ENCODE measurements at places on chromosomes 13 and 19.

GRCh38 chr19:18920400-18920799, 885 bp downstream of the DDX49 start:
- no peak for DNase-seq

- no peak for DNase-seq
Observed at GRCh38 chr13:80798576-80799133, 457.7 kb upstream of the SPRY2 start.

DNA sequence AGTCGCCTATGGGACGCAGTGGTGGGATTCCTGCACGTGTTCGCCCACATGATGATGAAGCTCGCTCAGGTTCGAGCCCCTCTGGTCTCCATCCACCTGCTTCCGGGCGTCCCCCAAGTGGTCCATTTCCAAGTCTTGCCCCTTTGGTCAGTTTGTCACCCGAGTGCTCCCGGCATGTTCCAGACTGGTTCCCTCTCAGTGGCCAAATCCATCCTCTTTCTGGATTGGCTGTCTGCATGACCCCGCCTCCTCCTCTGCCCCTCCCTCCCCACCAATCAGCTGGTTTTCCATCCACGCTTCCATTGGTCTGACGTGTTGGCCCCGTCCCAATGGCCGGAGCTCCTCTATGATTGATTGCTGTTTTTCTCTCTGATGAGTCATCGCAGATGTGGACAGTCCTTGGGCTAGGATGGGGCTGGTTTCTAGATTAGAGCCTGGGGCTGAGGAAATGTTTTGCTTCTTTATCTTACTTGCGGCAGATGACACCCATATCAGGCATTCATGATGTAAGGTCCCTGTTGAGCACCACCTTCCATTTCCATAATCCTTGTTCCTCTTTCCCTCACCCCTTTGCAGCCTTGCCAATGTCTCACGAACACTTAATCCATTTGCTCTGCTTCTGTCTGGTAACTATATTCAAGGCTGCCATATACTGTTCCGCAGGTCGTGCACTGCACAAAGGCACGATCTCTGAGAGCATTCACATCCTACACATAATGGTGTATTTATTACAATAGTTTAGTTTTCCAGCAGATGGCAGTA, 73.8 kb downstream of the MAP4K1 start:
- no peak for DNase-seq

DNA sequence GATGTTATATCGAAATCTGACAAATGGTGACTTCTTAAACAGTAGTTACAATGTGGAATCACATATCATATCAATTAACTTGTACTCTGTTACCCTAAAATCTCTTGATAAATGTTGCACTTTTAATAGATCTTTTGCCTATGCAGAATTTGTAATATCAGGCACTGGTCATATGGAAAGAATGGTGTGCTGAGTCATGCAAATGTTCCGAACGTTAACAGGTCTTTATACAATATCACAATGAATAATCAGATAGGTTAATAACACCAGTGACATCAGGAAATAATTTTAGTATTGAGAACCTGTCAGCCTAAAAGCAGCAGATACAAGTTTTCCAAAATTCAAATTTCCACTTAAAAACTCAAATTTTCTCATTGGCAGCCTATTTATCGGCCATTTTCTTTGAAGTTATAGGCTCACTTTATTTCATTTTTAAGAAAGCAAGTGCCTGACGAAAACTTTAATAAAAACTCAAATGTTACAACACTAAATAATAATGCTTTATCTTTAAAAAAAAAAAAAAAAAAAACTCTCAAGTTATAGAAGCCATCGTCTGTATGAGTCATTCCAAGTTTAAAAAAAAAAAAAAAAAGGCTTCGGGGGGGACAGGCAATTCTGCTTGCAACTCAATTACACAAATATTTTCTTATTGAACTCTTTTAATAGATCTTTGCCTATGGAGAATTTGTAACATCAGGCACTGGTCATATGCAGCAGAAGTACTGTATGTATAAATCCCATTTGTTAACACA, 180.9 kb downstream of the DIAPH3 start:
- no peak for DNase-seq

GRCh38 chr13:92994056-92994455, 232.6 kb upstream of the GPC6 start:
- DNase-seq = no peak

GRCh38 chr13:24625870-24626849, 54.0 kb upstream of the ATP12A start:
- DNase-seq = no peak

GRCh38 chr13:71879129-71879535, 12.1 kb upstream of the DACH1 start:
- no peak for DNase-seq

DNA sequence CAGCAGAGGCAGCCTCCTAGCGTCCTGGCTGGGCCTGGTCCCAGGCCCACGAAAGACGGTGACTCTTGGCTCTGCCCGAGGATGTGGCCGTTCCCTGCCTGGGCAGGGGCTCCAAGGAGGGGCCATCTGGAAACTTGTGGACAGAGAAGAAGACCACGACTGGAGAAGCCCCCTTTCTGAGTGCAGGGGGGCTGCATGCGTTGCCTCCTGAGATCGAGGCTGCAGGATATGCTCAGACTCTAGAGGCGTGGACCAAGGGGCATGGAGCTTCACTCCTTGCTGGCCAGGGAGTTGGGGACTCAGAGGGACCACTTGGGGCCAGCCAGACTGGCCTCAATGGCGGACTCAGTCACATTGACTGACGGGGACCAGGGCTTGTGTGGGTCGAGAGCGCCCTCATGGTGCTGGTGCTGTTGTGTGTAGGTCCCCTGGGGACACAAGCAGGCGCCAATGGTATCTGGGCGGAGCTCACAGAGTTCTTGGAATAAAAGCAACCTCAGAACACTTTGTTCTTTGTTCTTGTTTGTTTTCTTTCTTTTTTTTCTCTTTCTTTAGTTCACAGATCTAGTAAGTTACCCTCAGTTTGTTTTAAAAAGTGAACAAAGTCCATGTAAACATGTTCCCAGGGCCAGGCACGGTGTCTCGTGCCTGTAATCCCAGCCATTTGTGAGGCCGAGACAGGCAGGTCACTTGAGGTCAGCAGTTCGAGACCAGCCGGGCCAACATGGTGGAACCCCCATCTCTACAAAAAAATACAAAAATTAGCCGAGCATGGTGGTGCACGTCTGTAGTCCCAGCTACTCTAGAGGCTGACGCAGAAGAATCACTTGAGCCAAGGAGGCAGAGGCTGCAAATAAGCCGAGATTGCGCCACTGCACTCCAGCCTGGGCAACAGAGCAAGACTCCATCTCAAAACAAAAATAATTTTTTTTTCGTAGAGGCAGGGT, 10.2 kb downstream of the ANGPTL4 start:
- DNase-seq = no peak

DNA sequence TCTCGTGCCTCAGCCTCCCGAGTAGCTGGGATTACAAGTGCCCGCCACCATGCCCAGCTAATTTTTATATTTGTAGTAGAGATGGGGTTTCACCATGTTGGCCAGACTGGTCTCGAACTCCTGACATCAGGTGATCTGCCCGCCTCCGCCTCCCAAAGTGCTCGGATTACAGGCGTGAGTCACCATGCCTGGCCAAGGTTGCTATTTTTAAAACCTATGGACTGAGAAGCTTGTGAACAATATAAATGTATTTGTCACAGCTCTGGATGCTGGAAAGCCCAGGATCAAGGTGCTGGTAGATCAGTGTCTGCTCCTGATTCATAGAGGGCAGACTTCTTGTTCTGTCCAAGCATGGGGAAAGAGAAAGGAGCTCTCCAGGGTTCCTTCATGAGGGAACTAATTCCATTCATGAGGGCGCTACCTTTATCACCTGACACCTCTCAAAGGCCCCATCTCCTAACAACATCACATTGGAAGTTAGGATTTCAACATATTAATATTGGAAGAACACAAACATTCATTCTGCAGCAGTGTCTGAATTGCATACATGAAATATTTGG, 16.1 kb downstream of the CARD8 start:
- no peak for DNase-seq

GRCh38 chr13:104006625-104007075, 940.4 kb upstream of the SLC10A2 start:
- DNase-seq = no peak

DNA sequence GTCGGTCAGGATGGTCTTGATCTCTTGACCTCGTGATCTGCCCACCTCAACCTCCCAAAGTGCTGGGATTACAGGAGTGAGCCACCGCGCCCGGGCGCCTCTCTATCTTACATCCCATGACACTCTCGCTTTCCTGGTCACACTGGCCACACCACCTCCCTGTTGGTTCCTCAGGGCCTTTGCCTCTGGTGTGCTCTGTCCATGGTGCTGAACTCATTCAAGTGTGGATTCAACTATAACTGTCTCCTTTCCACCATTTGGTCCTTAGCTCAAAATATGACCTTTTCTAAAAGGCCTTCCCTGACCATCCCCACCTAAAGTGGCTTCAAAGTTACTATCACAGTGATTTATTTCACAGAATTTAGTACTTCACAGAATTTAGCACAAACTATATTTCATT, 3.7 kb upstream of the SMIM17 start:
- DNase-seq = no peak

DNA sequence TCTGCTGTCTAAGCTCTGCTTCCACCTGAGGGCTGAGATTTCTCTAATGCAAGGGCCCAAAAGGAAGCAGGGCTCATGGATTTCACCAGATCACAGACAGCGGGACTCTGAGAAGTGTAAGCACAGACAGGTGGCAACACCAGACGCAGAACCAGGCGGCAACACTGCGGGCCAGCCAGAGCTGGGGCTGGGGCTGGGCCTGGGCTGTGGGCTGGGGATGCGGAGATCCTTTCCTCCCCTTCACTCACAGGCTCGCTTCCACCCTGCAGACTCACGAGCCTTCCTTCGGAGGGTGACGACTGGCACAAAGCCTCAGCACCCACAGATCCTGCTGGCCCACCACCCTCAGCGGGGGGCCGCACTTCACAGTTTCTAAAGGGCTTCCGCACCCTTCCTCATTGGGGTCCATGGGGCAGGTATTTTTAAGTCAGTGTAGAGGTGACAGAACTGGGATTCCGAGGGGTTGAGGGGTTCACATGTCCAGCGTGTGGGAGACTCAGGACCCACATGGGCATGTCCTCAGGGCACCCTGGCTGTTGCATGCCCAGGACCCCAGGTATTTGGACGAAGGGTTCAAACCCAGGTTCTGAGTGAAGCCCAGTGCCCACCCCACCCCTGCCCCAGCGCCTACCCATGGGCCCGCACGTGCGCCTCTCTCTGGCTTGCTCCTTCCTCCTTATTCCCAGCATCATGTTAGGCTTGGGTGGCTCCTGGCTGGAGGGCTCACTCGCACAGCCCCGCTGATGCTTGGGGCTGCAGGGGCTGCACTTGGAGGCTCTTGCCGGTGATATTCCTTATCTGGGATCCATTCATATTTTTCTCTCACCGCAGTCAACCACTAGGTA, 137.3 kb upstream of the GPR12 start:
- no peak for DNase-seq

GRCh38 chr13:39963612-39964011, 308.1 kb downstream of the COG6 start:
- DNase-seq = no peak

DNA sequence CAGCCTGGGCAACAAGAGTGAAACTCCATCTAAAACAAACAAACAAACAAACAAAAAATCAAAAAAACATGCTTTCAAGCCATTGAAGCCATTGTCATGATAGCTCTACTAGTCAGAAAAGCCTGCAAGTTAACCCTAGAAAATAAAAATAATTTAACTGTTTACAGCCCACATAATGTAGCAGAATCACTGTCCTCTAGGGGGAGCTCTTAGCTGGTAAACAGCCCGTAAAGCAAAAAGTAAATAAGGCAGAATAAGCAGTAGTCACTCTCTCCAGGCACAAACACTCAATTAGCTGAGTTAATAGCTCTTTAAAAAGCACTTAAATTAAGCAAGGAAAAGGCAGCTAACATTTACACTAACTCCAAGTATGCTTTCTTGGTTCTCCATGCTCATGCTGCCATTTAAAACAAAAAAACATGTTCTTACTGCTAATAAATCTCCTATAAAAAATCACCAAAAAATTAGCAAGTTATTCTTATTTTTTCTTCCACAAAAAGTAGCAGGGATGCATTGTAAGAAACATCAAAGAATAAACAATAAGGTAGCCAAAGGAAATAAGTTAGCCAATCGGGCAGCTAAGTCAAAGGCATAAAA, 11.3 kb downstream of the LILRB4 start:
- no peak for DNase-seq

DNA sequence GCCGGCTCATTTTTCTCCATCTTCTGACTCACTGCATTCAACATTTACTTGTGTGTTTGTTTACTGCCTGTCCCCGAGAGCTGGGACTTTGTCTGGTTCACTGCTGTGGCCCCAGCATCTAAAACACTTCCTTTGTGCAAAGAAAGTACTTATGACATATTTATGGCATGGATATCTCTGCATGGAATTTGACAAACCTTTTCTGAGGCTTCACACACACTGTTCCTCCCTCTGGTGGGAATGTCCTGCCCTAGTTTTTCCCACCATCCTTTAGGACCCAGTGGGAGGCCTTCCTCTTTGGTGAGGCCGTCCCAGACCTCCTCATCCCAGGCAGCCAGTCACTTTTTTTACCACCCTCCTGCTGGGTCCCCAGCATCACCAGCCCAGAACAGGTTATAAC, 1.4 kb upstream of the SRRM5 start:
- DNase-seq = no peak

DNA sequence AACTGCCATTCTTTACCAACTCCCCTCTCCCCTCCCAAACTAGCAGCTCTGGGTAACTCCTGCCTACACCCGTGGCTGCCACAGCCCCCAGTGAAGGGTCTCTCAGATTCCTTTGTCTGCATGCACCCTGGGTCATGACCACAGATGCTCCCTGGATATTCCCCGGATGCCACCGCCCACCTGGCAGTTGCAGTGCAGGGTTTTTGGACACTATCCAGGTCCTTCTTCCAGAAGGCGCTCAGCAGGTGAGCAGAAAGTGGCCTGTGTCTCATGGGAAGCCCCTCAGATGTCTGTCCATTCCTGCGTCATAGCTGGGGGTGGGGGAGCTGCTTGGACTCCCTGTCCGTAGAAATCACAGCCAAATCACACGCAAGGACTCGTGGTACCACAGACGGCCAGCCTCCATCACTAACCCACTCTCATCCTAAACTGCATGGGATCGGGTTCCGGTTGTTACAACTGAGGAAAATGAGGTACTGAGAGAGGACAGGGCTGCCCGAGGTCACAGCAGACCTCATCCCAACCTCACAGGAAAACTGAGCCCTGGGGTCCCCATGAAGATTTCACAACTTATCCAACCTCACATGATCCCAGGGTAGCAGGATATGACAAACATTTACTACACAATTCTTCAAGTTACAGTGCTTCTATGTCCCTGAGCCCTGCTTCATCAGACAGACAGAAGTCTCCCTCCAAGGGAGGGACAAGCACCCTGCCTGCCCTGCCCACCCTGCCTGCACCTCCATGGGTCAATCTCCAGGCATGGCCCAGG, 38.6 kb downstream of the ELL start:
- DNase-seq = no peak

DNA sequence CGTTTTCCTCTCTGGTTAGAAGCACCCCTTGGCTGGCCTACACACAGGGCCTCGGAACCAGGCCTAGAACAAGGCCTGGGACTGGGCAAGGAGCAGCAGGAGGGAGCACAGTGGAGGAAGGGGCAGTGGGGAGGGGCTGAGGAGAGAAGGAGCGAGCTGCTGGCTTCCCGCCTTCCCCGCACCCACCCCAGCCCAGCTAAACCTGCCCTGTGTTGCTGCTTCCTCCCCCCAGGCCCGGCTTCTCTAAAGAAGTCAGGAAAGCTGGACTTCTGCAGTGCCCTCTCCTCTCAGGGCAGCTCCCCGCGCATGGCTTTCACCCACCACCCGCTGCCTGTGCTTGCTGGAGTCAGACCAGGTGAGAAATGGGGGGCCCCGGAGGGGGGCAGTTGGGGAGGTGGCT, 24.3 kb downstream of the LYL1 start:
- DNase-seq = no peak
